ENCODE measurements at places on chromosomes 12 and 14.
A peak's percentile ranks its signal among the peaks of the same experiment; 100 is the strongest.

DNA sequence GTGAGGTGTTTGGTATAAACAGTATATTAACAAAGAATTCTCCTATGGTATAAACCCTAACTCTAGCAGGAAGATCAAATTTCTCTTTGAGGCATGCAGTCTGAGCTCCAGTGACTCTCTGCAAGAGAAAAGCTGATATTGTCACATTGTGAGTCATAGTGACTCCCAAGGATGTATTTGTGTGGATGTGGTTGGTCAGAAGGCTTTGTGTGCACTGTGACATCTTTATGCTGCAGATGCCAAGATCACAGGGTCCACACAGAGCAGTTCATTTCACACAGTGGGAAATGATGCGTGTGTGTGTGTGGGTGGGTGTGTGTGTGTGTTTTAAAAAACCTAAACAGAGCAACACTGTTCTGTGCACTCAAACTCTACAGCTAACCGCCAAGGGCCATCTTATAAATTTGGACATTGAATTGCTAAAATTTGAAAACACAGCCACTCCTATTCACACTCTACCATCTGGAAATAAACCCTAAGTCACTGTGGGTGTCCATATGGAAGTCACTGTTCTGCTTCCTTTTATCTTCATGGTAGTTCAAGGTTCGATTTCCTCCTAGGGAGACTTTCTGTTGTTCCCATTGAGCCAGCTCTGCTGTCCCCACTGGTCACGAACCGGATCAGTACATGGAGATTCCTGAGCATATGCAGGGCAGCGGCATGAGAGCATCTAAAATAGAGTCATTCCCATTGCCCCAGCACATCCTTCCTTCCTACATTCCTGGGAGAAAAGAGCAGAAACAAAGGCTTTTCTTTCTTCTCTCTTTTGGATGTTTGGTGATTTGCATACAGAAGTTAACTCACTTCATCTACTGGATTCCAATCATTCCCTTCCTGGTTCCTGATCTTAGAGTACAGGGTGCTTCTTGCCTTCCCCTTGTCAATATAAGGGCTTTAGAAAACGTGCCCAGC is 727.6 kb downstream of the DIO2 start:
- DNase-seq, result peak; percentile 9

DNA sequence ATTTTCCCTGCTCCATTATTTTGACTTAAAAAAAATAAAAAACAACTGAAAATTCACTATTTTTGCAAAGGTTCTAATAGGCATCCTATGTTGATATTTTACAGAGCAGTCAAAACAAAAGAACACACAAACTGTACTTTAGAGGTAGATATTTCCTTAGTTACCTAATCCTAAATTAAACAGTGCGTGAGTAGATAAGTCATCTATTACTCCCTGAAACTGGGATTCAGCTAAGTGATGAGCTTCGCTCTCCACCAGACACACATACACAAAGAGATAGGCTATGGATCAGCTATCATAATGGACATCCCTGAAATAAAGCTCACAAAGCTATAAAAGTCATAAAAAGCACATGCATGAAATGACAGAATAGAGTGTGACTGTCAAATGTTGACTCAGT is 398.7 kb downstream of the SOX5 start:
- no peak for DNase-seq

DNA sequence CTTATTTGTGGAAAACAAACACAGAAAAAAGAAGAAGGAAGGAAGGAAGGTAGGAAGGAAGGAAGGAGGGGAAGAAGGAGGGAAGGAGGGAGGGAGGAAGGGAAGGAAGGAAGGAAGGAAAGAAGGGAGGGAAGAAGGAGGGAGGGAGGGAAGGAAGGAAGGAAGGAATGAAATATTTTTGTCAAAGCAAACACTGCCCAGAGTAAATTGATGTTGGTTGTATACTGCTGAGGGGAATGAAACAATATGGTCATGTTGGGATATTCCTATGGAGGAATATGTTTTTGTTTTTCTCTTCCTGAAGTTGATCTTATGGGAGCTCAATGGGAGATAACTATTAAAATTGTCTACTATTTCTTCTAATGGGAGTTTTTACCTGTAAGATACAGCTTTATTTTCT is 717.5 kb upstream of the LRFN5 start:
- no peak for DNase-seq

DNA sequence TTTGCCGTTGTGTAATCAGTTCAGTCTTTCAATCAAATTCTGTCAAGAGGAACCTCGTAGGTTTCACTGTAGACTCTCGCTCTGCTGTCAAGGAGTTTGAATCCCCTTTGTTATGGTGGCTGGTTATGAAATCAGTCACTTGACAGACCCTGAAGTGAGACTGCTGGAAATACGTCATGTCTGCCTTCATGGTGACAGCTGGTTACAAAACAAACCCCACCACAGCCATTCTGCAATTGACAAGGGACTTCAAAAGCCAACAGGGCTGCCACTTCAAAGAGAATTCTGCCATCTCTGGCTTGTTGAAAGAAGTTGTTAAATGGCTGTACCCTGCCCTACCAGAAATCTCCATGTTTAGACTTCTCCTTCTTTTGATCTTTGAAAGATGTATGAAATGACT is 286.9 kb downstream of the ERC1 start:
- DNase-seq, result no peak

DNA sequence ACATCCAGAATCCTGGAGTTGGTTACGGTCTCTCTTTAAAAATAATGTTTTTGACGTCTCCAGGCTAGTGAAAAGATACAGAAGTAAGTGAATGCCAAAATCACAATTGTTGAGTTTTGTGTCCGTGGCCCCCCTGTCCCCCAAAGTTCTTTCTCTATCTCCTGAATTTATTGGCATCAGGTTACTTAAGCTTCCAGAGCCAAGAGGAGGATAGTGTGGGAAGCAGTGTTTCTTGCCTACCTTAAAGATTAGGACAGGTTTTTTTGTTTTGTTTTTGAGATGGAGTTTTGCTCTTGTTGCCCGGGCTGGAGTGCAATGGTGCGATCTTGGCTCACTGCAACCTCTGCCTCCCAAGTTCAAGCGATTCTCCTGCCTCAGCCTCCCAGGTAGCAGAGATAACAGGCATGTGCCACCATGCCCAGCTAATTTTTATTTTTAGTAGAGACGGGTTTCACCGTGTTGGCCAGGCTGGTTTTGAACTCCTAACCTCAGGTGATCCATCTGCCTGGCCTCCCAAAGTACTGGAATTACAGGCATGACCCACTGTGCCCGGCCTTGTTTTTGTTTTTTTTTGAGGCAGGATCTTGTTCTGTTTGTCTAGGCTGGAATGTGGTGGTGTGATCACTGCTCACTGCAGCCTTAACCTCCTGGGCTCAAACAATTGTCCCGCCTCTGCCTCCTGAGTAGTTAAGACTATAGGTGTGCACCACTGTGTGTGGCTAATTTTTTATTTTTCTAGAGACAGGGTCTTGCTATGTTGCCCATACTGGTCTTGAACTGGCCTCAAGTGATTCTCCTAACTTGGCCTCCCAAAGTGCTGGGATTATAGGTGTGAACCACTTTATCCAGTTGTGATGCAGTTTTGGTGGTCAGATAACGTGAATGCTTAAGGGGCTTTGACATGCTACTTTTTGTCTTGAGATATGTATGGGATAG is 5.4 kb downstream of the SRSF5 start:
- no peak for DNase-seq

Measured in BJ (cell line).